Keratinocyte (primary cell): ENCODE measurements at places on chromosomes 7 and 10.

DNA sequence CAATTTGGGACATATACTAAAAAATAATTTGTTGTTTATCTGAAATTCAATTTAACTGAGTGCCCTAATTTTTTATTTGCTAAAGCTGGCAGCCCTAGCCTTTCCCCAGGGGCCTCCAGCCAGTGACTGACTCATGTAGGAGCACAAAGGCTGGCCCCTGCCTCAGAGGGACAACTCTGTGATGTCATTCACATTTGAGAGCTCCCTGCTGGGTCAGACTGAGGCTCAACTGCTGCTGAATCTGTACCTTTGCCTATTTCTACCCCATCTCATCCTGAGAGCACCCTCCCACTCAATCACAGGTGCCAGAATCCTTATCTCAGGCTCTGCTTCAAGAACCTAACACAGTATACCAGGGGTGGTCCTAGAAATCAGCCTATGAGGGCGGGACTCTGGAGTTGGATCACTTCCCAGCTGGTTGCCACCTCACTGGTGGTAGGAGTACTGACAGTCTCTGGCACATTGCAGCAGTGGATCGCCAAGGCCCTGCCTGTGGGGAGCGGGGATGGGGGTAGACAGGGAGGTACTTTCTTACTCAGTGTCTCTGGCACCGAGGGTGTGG is 11.6 kb downstream of the GCK start:
- H3K27ac ChIP-seq: no peak overlapping the region
- H3K36me3 ChIP-seq: no peaks in the 10 kb centered on the region
- H3K27me3 ChIP-seq: peaks cover 9% of the 10 kb centered on the region

DNA sequence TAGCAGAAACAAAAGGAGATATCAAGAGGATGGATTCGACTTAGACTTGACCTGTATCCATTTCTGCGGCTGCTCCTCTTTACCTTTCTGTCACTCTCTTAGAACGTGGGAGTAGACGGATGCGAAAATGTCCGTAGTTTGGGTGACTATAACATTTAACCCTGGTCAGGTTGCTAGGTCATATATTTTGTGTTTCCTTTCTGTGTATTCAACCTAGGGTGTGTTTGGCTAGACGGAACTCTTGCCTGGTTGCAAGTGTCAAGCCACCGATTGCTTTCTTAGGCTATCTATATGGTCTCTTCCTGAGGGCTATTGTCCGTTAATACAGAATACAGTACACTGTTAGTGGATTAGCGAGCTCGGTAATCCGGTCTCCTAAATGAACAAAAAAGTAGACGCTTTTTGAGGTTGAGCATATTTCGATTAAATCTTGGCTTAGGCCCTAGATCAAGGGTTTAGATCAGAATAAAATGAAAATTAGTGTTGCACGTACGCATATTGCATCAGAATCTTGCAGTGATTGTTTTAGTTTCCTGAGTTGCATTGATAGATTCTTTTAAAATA is 1.2 kb downstream of the PTEN start:
- H3K27ac ChIP-seq: peak overlapping the region; percentile 76
- no peak for DNase-seq

DNA sequence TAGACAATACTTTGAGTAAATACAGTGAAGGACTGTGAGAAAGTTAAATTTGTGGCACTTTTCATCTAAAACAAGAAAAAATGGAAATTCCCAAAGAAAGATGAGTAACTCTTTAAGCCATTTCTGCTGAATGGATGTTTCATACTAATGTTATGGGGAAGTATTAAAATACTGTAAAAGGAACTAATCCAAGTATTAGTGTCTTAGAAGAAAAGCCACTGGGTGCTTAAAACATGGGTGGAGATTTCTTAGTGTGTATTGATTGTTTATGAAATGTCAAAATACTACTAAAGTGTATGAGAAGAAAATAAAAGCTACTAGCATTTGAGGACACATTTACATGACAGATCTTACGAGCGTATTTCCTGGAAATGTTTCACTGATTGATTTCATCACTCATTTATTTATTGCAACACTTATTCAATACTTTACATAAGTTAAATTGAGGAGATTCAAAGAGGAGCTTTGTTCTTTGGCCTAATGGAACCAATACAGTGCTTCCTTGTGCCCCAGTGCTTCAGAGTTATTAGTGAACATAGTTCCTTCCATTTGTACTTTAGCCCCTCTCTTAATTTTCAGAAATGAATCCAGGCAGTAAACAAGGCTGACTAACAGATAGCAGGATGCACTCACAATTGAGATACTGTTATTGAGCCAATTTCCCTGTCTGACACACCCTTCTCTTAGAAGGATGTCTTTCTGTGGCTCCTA is 155.5 kb upstream of the AHR start:
- H3K4me1 ChIP-seq: peaks cover 31% of the 10 kb centered on the region
- H3K36me3 ChIP-seq: no peaks in the 10 kb centered on the region
- H3K4me3 ChIP-seq: peak overlapping the region; percentile 17
- DNase-seq: no peak
- no peaks in the 10 kb centered on the region for H3K27me3 ChIP-seq
- H3K27ac ChIP-seq: peak overlapping the region; percentile 81

- no peak overlapping the region for H3K27ac ChIP-seq
- H3K4me1 ChIP-seq: no peaks in the 10 kb centered on the region
- H3K27me3 ChIP-seq: no peaks in the 10 kb centered on the region
- H3K36me3 ChIP-seq: no peaks in the 10 kb centered on the region
Observed at GRCh38 chr7:79610748-79611304, 157.4 kb upstream of the MAGI2 start.

DNA sequence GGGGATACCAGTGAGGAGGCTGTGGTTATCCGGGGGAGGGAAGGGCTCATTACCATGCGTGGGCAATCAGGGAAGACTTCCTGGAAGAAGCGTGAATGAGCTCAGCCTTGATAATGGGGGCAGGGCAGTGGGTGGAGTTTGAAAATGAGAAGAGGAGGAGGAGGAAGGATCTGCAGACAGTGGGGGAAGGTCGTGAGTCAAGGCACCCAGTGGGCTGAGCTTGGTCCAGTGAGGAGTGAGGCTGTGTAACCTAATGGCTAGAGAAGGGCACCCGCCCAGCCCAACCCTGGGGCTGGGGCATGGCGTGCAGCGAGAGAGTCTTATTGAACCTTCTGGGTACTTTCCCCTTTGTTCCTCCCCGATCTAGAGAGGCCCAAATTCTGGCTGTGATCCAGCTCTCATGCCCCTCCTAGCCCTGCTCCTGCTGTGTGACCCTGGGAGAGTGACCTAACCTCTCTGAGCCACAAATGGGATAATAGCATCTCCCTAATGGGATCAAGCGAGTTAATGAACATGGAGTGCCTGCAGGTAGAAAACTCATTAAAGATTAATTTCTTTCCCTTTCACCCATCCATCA is 31.5 kb downstream of the CLIP2 start:
- no peaks in the 10 kb centered on the region for H3K36me3 ChIP-seq
- no peak overlapping the region for H3K4me3 ChIP-seq
- no peaks in the 10 kb centered on the region for H3K4me1 ChIP-seq

GRCh38 chr7:98339043-98339442 is 57.6 kb downstream of the BRI3 start:
- no peak for DNase-seq
- no peaks in the 10 kb centered on the region for H3K4me1 ChIP-seq
- H3K27ac ChIP-seq: no peak overlapping the region

DNA sequence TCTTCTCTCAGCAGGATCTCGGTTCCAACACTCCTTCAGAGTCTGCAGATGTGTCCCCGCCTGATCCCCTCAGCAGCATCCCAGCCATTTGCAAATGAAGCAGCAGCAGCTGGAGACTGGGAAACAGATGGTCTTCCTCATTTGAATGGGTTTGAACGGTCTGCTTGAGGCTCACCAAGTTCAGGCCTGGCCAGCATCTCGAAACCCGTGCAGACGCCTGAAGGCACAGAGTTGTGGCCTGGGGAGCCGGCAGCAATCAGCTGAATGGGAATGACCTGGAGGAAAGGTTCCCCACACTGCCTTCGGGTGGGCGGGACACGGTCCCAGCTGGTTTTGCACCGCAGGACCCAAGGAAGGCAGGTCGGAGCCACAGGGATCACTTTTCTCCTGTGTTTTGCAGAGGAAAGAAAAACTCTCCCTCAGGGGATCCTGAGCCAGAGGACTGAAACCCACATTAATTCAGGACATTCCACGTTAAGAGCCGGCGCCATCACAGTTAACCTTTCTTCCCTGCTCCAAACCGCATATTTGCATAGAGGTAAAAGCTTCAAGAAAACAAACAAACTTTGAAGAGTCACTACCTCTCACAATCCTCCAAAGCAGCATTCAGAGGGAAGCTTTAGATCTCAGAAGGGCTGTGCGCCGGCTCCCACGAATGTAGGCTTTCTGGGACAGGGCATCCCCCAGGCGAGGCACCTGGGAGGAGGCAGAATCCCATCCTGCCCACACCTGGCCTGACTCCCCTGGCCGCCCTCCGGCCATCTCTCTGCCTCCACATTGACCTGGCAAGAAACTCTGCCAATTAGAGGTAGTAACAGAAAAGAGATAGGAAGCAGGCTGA is 17.7 kb downstream of the FGFR2 start:
- no peak for DNase-seq
- H3K27ac ChIP-seq: peak overlapping the region; percentile 36
- peaks cover 49% of the 10 kb centered on the region for H3K4me1 ChIP-seq
- H3K27me3 ChIP-seq: no peaks in the 10 kb centered on the region
- peak overlapping the region; percentile 52 for H3K4me3 ChIP-seq

GRCh38 chr10:15469111-15469510 is 98.0 kb upstream of the FAM171A1 start:
- H3K4me1 ChIP-seq: no peaks in the 10 kb centered on the region
- no peaks in the 10 kb centered on the region for H3K36me3 ChIP-seq
- H3K27ac ChIP-seq: no peak overlapping the region
- DNase-seq: no peak
- no peaks in the 10 kb centered on the region for H3K27me3 ChIP-seq

GRCh38 chr10:123797813-123798212 is 93.8 kb downstream of the CPXM2 start:
- DNase-seq: no peak
- no peaks in the 10 kb centered on the region for H3K27me3 ChIP-seq
- peaks cover 5% of the 10 kb centered on the region for H3K4me1 ChIP-seq

- H3K27ac ChIP-seq: no peak overlapping the region
- no peak overlapping the region for H3K4me3 ChIP-seq
- no peak for DNase-seq
- H3K4me1 ChIP-seq: peaks cover 5% of the 10 kb centered on the region
- no peaks in the 10 kb centered on the region for H3K36me3 ChIP-seq
Observed at GRCh38 chr10:69892816-69893215, 91.1 kb downstream of the COL13A1 start.
